ENCODE measurements at places on chromosomes 11 and 22.

GRCh38 chr11:83801799-83802198, 515.6 kb upstream of the CCDC90B start:
- no peak for DNase-seq

DNA sequence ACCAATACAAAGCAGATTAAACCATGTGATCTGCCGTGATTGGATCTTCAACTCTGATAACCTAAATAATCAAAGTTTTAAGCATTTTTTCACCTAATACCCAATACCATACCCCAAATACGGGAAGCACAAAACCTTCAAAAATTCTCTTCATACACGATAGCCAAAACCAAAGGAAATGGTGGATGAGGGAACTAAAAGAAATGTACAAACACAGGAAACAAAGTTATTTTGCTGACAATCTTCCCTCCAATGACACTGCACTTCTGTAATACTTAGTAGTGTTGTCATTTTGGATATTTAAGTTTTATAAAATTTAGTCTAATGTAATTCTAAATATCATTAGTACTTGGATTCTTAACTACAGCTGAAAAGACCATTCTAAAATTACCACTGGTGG, 27.0 kb downstream of the CSTF3 start:
- DNase-seq = no peak

DNA sequence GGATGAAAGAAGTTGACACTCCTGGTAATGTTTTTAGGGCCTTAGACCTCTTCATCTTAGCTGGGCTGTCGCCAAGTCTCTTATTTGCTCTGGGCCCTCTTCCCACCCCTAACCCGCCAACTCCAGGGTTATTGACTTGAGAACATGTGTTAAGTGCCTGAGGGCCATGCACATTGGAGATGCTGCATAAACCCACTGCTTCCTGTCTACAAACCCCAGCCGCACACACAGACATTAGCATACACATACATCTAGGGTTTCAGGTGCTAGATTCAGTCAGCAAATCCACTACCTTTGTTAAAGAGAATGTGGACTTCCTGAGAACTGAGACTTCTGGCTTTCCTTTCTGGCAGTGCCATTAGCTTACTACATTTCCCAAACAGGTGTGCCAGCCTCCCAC, 817 bp downstream of the PANX3 start:
- no peak for DNase-seq

DNA sequence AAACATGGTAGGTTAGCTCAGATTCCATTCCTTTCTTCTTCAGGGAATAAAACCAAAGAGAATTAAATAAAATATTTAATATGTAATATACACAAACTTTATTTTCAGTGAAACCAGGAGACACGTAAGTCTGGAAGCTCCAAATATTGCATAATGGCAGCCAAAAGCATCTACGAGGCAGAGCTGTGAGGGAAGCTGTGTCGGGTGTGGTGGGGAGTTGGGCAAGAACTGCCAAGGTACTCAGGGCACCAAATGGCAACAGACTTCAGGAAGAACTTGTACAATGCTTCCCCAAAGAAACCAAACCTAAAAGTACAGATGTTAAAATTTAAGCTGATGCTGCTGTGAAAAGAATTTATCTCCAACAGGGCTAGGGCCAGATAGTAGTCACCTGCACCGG, 47.5 kb upstream of the C11orf87 start:
- no peak for DNase-seq

DNA sequence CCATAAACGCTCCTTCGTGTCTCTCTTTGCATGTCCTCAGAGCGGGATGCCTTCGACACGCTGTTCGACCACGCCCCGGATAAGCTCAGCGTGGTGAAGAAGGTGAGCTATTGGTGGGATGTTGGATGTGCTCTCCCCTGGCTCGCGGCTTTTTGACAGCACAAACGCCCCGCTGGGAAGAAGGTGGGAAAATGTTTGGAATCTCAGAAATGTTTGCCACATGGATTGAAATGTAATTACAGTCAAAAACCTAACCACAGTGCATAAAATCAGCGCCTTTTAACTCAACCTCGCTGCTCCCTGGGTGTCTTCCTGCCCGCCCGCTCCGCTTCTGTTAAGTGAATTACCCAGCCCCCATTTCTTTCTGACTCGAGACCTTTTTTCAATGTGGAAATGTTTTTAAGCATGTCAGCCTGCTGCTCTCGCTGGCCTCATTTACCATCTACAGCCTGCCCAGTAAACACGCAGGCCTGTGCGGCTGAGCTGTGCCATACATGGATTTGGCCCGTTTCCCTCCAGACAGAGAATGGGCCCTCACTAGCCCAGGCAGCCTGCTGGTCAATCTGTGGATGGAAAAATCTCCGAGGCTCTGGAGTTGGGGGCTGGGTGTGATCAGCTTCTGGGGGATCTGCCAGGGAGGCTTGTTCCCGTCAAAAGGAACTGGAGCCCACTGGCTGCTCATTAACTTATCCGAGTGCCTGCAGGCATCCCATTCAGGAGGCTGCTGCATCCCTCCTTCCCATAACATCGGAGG, 32.7 kb upstream of the PARVG start:
- no peak for DNase-seq

- no peak for DNase-seq
Measured at GRCh38 chr22:23179381-23180299, 669 bp upstream of the BCR start.

DNA sequence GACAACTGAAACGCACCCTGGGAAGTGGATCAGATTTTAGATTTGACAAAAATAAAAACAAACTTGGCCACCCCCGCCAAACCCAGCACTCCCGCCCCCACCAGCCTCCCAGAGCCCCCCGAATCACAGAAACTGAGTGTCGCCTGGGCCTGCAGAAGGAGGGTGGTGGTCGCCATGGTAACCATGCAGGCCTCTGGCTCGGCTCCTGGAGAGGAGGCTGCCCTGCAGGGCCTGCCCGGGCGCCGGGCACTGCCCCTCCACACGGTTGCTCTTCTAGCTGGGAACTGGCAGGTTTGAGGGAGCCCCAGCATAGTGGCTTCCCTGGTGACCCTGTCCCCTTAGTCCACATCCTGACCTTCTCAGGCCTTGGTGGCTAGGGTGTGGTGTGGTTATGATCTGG, 19.3 kb downstream of the CACNA1I start:
- DNase-seq = no peak

DNA sequence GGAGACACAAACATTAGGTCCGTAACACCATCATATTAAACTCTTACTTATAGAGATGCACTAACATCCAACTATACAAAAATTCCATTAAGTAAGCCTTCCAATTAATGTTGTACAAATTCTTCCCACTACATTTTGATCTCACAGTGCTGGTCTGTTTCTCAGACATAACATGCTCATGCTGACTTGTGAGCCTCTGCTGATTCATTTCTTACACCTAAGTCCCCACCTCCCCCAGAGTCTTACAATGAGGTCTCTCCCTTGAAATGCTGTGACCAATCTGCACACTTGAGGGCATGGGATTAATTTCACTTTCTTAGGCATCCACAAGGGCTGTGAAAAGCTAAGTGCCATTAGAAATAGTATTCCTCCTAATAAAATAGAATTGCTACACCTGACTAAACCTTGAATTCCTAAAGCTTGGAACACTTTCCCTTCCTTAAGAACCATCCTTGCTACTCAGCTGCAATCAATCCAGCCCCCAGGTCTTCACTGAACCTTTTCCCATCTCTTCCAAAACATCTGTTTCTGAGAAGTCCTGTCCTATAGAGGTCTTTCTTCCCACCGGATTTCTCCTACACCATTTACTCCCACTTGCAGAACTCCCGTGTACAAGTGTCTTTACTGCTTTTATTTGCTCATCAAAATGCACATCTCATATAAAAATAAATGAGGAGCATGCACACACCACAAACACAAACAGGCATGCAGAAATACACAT, 2.0 kb downstream of the HBG1 start:
- DNase-seq = no peak

DNA sequence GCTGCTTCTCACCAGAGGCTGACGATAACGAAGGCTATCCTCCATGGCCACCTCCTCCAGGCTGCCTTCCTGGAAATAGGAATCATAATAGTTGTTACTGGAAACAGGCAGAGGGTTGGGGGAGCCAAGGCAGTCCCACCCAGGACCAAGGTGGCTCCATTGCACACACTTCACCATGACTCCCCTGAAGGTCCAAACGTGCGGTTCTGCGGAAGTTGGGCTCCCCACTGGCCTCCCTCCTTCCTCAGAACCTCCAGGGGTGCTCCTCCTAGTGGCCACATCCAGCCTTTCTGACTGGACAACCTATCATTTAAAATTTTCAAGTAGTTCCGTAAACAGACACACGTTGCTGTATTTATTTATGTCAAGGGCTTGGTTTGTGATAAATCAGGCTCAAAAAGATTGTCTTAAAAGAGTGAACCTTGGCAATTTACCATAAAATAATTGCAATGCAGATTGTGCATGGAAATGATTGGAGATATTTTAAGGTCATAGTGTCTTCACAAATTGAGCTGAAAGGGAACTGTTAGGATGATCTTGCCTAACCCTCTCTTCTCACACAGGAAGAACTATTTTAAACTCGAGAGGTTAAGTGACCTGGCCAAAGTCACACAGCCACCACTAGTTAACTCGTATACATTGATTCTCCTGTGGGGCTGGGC, 1.4 kb upstream of the TCN2 start:
- DNase-seq = no peak

DNA sequence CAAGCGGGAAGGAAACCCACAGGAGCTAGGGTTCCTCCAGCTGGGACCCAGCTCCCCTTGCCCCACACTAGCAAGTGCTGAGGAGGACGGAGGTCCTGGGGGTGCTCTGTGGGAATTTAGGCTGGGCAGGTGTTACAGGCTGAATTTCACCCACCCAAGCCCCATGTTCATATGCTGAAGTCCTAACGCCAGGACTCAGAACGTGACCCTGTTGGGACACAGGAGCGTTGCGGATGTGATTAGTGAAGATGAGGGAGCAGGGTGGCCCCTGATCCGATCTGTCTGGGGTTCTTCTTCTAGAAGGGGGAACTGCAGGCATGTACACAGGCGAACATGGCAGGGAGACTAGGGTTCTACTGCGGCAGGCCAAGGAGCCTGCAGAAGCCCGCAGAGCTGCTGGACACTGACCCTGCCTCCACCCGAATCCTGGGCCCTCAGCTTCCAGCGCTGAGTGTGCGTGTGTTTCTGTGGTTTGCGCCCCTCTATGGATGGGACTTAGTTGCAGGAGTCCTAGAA, 103.4 kb upstream of the FGF3 start:
- DNase-seq = no peak

- no peak for DNase-seq
Measured at GRCh38 chr11:92266806-92267205, 42.2 kb downstream of the FAT3 start.

GRCh38 chr11:61887839-61888494, 3.4 kb downstream of the FADS3 start:
- DNase-seq = no peak

- DNase-seq = no peak
Measured at GRCh38 chr11:12691473-12691872, 17.3 kb downstream of the TEAD1 start.

DNA sequence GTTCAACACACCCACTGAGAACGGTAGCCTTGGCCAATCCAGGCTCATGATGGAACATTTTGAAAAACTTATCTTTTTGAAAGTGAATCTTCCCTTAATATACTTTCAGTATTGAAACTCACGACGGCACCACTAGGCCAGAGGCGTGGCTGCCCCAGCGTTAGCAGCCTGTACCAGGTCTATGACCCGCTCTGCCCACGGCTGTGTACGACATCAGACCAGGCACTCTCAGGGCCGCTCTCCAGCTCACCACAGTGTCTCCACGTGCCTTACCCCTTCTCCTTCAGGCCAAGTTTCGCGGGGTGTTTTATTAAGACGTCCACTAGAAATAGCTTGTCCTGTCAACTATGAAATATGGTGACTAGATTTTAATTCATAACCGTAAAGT, 31.2 kb downstream of the ALG12 start:
- DNase-seq = no peak

DNA sequence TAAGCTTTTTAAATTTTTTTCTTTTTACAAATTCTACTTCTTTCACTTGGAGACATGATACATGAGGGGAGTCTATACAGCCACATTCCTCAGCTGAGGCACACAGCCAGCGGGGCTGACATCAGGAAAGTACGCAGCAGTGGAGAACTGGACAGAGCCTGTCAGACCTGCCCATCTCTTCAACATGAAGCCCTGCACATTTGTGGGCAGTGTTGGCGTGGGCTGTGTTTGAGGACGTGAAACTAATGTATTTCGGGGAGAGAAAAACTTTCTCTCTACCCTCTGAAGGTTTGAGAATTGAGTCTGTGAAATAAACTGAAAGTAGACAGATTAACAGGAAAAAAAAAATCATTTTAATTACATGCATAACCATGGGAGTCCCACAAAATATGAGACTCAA, 84.8 kb upstream of the HTATIP2 start:
- DNase-seq = no peak

GRCh38 chr22:44454113-44454769, 43.8 kb downstream of the RTL6 start:
- DNase-seq = no peak

DNA sequence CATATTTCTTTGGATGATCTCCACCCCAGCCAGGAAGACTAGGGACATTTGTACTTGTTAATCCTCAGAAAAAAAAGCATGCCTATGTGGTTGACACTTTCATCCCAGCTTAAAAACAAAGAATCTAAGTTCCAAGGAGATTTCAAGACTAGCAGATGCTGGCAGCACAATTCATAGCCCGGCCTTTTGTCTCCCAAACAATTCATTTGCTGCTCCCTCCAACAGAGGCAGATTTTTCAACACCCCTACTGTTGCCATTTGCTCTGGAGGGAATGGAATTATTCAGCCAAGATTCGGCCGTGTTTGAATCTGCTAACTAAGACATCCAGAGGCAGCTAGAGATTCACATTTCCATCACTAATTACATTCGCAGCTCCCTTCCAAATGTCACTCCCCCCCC, 15.3 kb downstream of the P2RX3 start:
- DNase-seq = no peak

DNA sequence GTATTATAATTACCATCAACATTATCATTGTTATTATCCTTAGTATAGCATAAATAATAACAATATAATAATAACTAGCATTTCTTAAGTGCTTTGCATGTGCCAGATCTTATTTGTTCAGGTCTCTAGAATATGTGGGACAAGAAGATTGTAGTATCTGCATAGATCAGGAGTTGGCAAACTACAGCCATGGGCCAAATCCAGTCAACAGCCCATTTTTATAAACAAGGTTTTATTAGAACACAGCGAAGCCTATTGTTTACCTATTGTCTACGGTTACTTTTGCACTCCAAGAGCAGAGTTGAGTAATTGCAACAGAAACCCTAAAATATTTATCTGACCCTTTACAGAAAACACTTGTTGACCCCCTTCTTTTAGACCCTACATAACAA, 81.4 kb downstream of the SLC1A2 start:
- no peak for DNase-seq

GRCh38 chr11:93256623-93257022, 58.8 kb upstream of the SLC36A4 start:
- DNase-seq = no peak

- DNase-seq = no peak
Measured at GRCh38 chr11:111745719-111746504, 20.3 kb downstream of the PPP2R1B start.

DNA sequence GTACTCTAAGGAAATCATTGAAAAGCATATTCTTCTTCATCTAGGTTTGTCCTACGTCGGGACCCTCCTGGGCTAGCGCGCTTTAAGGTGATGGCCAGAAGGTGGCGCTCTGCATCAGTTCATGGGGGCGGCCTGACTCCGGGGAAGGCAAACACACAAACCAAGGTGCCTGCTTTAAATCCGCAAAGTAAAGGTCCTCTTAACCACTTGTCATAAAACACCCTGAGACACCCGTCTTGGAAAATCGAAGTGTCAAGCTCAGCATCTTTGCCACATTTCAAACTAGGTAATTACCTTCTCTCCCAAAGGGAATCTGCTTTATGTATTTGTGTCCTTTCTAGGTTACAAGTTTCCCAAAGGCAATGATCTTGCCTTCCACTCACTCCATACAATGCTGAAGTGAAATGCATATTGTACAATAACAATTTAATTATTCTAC, 33.9 kb downstream of the LMO2 start:
- no peak for DNase-seq
